Mesothelial cell of epicardium (in vitro differentiated cells): ENCODE measurements at places on chromosomes 1 and 21.

DNA sequence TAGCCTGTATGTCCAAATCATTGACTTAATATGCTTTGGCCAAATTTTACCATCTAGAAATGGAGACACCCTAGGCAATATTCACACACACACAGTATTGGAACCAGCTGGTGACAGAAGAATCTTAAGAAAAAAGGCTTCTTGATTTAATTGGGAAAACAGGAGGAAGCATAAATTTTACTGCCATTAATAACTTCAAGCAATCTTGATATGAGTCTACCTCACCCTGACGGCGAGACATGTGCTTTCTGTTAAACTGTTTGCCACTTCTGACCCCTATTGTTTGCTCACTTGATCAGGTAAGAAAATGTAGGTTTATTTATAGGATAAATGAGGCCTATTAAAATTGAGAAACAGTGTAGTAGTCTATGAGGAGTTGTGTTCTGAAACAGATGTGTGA is 73.2 kb downstream of the KIFAP3 start:
- no peak overlapping the region for H3K4me3 ChIP-seq
- DNase-seq, result no peak

DNA sequence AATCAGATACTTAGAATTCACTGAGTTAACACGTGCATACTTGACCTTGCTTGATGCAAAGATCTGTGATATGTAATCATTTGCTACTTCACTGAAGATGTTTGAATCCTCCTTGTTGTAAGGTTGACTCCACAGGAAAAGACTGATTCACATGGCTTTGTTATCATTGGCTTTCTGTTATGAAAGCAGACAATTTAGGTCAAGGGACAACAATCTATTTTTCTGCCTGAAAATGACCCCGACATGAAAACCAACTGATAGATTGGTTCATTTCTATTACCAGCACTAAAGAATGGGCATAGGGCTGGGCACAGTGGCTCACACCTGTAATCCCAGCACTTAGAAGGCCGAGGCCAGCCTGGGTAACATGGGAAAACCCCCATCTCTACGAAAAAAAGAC is 546.9 kb downstream of the SMYD3 start:
- H3K36me3 ChIP-seq, result no peaks in the 10 kb centered on the region
- no peaks in the 10 kb centered on the region for H3K27me3 ChIP-seq
- no peak for DNase-seq
- H3K4me3 ChIP-seq, result no peak overlapping the region
- H3K27ac ChIP-seq, result no peak overlapping the region

DNA sequence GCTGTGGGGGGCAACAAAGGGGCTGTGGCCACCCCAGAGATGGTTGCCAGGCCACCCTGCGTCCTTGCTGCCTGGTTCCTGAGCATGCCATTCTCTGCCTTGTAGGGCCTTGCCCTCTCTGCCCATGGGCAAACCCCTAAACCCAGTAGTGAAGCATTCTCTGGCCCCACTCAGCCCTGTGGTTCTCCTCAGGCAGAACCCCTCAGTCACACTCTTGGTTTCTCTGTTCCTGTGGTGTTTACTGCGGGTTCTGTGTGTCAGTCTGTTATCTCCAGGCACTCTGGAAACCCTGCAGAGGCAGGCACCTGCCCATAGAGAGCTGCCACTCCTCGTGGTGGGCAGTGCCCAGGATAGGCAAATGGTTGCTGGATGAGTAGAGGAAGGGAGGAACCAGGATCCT is 41.1 kb upstream of the IL19 start:
- no peak overlapping the region for H3K4me3 ChIP-seq
- H3K27ac ChIP-seq, result no peak overlapping the region
- H3K27me3 ChIP-seq, result no peaks in the 10 kb centered on the region
- H3K4me1 ChIP-seq, result peaks cover 2% of the 10 kb centered on the region
- peaks cover 15% of the 10 kb centered on the region for H3K36me3 ChIP-seq
- DNase-seq, result no peak

- H3K27ac ChIP-seq, result no peak overlapping the region
- no peaks in the 10 kb centered on the region for H3K36me3 ChIP-seq
- H3K4me3 ChIP-seq, result no peak overlapping the region
- DNase-seq, result no peak
- H3K27me3 ChIP-seq, result no peaks in the 10 kb centered on the region
Measured at GRCh38 chr1:24298606-24299005, 20.6 kb upstream of the GRHL3 start.

- no peak overlapping the region for H3K4me3 ChIP-seq
- no peaks in the 10 kb centered on the region for H3K27me3 ChIP-seq
- no peaks in the 10 kb centered on the region for H3K36me3 ChIP-seq
- no peak overlapping the region for H3K27ac ChIP-seq
Measured at GRCh38 chr1:225442123-225442505, 14.3 kb upstream of the LBR start.

- H3K4me3 ChIP-seq, result peak overlapping the region; percentile 74
- H3K36me3 ChIP-seq, result peaks cover 5% of the 10 kb centered on the region
- DNase-seq, result no peak
- H3K4me1 ChIP-seq, result peaks cover 33% of the 10 kb centered on the region
- H3K27ac ChIP-seq, result peak overlapping the region; percentile 82
- H3K27me3 ChIP-seq, result no peaks in the 10 kb centered on the region
Measured at GRCh38 chr1:151371370-151372057, 991 bp downstream of the SELENBP1 start.

- H3K36me3 ChIP-seq, result peaks cover 22% of the 10 kb centered on the region
- no peak overlapping the region for H3K4me3 ChIP-seq
- H3K27ac ChIP-seq, result no peak overlapping the region
- no peaks in the 10 kb centered on the region for H3K4me1 ChIP-seq
Measured at GRCh38 chr1:37890378-37891014, 31.1 kb upstream of the MTF1 start.

- H3K4me3 ChIP-seq, result no peak overlapping the region
- no peak for DNase-seq
- no peaks in the 10 kb centered on the region for H3K36me3 ChIP-seq
- H3K4me1 ChIP-seq, result peaks cover 51% of the 10 kb centered on the region
Measured at GRCh38 chr21:31803039-31804007, 69.5 kb upstream of the HUNK start.

DNA sequence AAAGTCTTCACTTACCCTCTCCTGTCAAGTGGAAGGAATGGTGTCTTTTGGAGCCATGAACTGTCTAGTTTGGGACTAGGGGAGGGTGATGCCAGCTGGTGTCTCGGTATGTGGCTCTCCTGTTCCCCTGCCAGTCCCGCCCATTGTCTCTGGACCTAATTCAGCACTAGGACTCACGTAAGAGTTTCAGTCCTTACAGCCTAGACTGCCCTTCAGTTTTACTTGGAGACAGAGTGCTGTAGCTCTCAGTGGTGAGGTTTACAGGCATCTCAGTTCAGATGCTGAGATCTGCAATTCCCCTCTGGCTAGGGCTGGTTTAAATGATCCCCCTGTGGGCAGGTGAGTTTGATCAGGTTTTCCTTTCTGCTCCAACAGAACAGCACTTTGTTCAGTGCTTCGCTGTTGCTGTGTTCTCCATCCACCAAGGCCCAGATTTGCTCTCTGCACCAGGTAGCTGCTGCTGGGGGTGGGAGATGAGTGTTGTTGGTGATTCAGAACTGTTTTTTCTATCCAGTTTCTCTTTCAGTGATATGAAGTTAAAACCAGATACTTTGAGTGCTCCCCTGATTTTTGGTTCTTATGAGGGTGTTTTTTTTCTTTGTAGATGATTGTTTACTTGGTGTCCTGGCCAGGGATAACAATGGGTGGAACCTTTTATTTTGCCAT is 198.3 kb upstream of the RNPC3 start:
- H3K4me1 ChIP-seq, result no peaks in the 10 kb centered on the region
- peaks cover 3% of the 10 kb centered on the region for H3K36me3 ChIP-seq
- H3K27ac ChIP-seq, result no peak overlapping the region
- no peaks in the 10 kb centered on the region for H3K27me3 ChIP-seq
- DNase-seq, result no peak

GRCh38 chr1:181016563-181016962 is 6.1 kb downstream of the STX6 start:
- no peaks in the 10 kb centered on the region for H3K27me3 ChIP-seq
- DNase-seq, result no peak
- peaks cover 29% of the 10 kb centered on the region for H3K4me1 ChIP-seq

DNA sequence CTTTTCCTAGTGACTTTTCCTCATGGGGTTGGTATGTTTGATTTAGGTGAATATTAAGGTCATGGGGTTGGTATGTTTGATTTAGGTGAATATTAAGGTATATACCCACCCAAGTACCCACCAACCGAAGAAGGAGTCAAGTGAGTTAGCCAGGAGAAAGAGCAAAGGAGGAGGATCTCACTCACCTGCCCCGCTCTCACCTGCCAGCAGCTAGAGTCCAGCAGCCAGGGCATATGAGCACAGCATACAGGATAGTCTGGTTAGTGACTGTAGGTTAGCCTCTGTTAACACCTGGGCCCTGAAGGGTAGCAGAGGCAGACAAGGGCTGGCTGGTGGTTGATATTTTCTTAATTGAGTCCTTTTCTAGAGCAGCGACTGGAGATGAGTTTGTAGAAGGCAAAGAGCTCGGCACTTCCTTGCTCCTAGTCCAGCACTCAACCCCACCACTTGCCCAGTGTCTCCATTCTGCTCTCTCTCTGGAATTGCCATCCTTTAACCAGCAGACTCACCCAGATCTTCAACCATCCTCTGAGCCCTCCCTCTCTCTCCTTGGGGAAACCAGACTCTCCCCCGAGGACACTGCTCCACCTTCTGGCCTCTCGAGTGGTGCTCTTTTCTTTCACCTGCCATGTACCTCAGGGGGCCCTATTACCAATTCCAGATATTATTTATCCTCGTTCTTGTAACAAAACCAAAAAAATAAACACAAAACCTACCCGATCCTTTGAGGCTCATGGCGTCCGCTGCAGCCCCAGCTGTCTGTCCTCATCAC is 16.3 kb upstream of the DESI2 start:
- H3K36me3 ChIP-seq, result peaks cover 1% of the 10 kb centered on the region
- no peak overlapping the region for H3K4me3 ChIP-seq
- H3K4me1 ChIP-seq, result no peaks in the 10 kb centered on the region
- no peak overlapping the region for H3K27ac ChIP-seq
- DNase-seq, result no peak

DNA sequence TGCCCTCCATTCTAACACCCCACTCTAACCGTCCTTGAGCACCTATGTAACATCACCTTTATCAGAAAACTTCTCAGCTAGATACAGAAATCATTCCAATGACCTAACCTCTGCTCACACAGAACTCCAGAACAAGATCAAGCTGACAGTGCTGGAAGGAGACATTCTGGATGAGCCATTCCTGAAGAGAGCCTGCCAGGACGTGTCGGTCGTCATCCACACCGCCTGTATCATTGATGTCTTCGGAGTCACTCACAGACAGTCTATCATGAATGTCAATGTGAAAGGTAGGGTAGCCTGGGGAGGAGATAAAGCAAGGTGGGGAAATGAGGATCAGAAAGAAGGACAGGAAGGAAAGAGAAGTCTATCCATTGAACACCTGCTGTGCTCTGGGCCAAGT is 27.8 kb downstream of the HSD3B2 start:
- no peak overlapping the region for H3K27ac ChIP-seq
- H3K4me1 ChIP-seq, result no peaks in the 10 kb centered on the region
- DNase-seq, result no peak

DNA sequence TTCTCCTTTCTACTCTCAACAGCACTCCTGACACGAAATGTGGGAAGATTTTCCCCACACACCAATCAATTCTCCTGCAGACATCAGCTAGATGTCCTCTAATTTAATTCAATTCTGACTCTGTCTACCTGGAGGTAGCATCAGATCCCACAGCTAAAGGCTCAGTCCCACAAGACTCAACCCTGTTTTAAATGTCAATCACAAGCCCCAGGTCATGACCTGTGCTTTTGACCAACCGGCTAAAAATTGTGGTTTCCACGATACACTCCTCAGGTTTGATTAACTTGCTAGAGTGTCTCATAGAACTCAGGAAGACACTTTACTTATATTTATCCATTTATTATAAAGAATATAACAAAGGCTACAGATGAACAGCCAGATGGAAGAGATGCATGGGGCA is 27.4 kb downstream of the IL23R start:
- H3K4me1 ChIP-seq, result no peaks in the 10 kb centered on the region
- no peak overlapping the region for H3K27ac ChIP-seq
- H3K27me3 ChIP-seq, result no peaks in the 10 kb centered on the region
- no peak for DNase-seq

- DNase-seq, result no peak
- no peaks in the 10 kb centered on the region for H3K27me3 ChIP-seq
- H3K36me3 ChIP-seq, result no peaks in the 10 kb centered on the region
- H3K4me3 ChIP-seq, result no peak overlapping the region
- H3K4me1 ChIP-seq, result no peaks in the 10 kb centered on the region
- H3K27ac ChIP-seq, result no peak overlapping the region
Measured at GRCh38 chr1:201427963-201428362, 6.4 kb upstream of the TNNI1 start.

GRCh38 chr1:27774654-27775053 is 1.6 kb downstream of the STX12 start:
- DNase-seq, result no peak
- no peak overlapping the region for H3K4me3 ChIP-seq
- no peak overlapping the region for H3K27ac ChIP-seq
- H3K36me3 ChIP-seq, result no peaks in the 10 kb centered on the region
- H3K4me1 ChIP-seq, result peaks cover 11% of the 10 kb centered on the region

GRCh38 chr1:185096531-185096930 is 51.2 kb downstream of the RNF2 start:
- H3K4me1 ChIP-seq, result peaks cover 8% of the 10 kb centered on the region
- H3K27me3 ChIP-seq, result no peaks in the 10 kb centered on the region
- no peak overlapping the region for H3K27ac ChIP-seq
- peaks cover 63% of the 10 kb centered on the region for H3K36me3 ChIP-seq
- no peak overlapping the region for H3K4me3 ChIP-seq

DNA sequence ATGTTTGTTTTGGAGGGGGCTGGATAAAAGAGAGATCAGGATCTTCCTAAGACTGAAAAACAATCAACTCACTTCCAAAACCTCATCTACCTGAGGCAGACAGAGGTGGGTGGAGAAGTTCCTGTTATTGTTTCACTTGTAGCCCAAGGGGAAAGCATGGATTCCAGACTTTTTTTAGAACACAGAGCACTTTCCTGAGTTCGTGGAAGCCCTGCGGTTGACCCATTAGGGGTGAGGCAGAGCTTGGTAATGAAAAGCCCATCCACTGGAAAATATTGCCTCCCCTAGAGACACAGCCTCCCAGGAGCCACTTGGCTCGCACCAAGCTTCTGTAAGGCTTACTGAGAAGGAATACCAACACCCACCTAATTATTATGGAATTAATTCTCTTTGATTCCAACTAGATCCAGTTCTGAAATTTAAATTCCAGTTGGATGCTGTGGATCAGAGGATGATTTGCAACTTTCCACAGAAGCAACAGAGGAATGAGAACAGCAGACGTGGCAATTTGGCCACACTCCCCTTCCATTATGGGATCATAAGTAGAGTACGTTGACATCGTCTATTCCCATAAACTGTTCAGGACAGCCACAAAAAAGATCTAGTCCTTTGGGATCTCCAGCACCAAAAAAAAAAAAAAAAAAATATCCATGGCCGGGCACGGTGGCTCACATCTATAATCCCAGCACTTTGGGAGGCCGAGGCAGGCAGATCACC is 4.1 kb upstream of the PEF1 start:
- H3K4me3 ChIP-seq, result no peak overlapping the region
- H3K4me1 ChIP-seq, result peaks cover 41% of the 10 kb centered on the region
- peaks cover 9% of the 10 kb centered on the region for H3K36me3 ChIP-seq
- H3K27ac ChIP-seq, result no peak overlapping the region
- H3K27me3 ChIP-seq, result no peaks in the 10 kb centered on the region
- DNase-seq, result no peak

GRCh38 chr1:206797534-206798383 is 25.5 kb upstream of the IL10 start:
- H3K4me3 ChIP-seq, result no peak overlapping the region
- H3K27ac ChIP-seq, result no peak overlapping the region
- no peaks in the 10 kb centered on the region for H3K4me1 ChIP-seq
- H3K36me3 ChIP-seq, result no peaks in the 10 kb centered on the region
- DNase-seq, result no peak

GRCh38 chr1:28359592-28360239 is 9.8 kb upstream of the PHACTR4 start:
- H3K27me3 ChIP-seq, result no peaks in the 10 kb centered on the region
- H3K27ac ChIP-seq, result no peak overlapping the region
- H3K4me1 ChIP-seq, result no peaks in the 10 kb centered on the region
- no peaks in the 10 kb centered on the region for H3K36me3 ChIP-seq
- no peak overlapping the region for H3K4me3 ChIP-seq
